ENCODE measurements at places on chromosomes 13 and 19.

GRCh38 chr13:100515410-100515800 is 73.2 kb downstream of the GGACT start:
- DNase-seq, result no peak

- DNase-seq, result no peak
These were observed 42.0 kb downstream of the FBN3 start for GRCh38 chr19:8107301-8107903.

- DNase-seq, result no peak
These were observed 38.8 kb downstream of the SLITRK5 start for GRCh38 chr13:87709947-87710346.

DNA sequence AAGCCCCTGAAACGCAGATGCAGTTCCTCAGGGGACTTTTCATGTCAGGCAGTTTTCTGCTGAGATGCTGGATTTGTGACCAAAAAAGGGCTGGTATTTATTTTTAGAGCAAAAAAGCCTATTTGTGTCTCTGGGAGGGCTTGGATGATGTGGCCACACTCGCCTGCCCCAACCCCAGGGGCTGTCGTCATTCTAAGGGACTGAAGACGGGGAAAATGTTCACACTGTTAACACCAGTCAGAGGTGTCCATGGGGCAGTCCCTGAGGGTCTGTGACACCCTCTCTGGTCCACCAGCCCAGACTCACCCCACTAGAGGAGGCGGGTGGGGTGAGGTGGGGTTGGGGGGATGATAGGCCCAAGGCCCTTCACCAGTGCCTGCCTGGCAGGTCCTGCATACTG is 15.9 kb upstream of the EPHX3 start:
- DNase-seq, result no peak
